ENCODE measurements at places on chromosomes 2 and 18.

GRCh38 chr2:42770288-42771131 lies 6.6 kb upstream of the OXER1 start:
- DNase-seq, result peak; percentile 44

- no peak for DNase-seq
These were observed 368.3 kb downstream of the ZNF521 start for GRCh38 chr18:24983566-24984139.

- DNase-seq, result no peak
These were observed 1.6 kb downstream of the KLHL14 start for GRCh38 chr18:32771169-32771751.

DNA sequence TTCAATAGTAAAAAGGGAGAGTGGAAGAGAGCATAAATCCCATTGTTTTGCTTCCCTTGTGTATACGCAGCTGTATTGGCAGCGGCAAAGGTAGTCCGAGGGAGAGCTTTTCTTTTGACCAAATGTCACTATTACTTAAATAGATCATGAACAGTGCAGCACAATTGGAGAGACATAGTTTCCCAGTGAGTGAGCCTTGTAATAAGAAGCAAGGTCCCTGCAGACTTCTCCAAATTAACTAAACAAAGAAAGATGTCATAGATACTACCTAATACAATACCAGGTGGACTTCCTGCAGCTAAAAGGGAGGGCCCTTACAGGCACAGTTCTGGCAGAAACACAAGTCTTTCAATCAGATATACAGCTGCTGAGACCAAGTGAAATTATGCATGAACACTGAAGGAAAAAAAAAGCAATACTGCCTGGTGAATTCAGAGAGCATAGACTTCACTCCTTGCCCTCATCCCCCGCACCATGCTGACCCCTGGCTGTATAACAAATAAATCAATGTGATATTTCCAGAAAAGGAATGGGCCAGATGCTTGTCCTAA lies 404.7 kb upstream of the CDH2 start:
- no peak for DNase-seq

DNA sequence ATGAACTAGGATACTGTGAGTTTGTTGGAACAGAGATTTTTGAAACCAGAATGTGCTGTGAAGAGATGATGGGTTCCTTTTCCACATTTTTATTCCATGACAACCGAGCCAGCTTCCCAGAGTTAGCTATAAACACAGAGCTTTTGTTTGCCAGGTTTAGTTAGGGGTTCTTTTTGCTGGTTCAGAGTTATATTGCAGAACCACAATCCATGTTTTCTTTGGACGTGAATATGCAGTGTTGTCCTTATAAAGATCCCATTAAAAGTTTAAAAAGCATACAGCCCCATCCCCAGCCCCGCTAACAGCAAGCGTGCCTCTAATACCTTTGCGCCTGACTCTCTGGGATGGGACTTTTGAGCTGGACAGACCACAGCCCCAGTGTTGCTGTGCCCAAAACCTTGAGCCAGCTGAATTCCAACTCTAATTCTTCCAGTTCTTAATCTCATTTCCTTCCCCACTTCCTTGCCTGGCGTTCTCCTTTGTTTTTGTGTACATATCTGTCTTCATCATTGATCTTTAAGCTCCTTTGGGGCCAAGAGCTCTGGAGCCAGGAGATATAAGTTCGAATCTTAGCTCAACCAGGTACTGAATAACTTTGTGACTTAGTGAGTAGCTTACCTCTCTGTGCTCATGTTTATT lies 72.3 kb downstream of the SPATS2L start:
- peak; percentile 57 for DNase-seq

- no peak for DNase-seq
These were observed 95.3 kb downstream of the GFPT1 start for GRCh38 chr2:69291721-69292120.

DNA sequence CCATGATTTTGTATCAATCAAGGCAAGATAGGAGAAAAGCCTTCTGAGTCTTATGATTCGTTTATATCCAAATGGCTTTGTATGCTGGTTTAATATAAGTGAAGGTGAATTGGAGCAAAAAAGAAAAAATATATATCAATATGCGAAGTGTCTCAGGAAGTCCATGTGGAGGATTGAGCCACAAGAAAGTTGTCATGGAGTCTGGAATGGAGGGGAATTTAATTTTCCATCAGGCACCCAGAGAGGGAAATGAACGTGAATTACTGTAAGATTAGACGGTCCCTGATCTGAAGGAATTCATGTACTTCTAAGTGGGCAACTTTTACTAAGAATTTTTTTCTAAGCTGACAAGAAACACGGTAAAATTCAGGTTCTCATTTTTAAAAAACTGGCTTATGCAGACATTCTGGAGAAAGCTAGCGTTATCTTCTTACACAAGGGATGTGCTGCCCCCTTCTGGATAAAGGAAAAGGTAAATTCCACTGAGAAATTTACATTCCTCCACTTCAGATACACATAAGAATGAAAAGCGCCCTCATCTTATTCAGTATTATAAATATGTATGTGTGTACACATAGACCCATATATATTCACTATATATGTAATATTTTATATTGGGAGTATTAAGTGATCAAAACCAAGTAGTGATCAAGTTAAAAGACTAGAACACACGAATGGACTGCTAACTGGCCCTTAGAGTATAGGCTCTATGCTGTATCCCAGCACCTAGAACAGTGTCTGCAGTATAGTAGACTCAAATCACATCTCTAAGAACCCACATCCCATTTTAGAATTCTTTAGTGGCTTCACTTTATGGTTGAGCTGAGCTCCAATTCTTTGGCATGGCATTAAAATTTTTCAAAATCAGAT lies 289.0 kb upstream of the TFPI start:
- DNase-seq, result peak; percentile 69

DNA sequence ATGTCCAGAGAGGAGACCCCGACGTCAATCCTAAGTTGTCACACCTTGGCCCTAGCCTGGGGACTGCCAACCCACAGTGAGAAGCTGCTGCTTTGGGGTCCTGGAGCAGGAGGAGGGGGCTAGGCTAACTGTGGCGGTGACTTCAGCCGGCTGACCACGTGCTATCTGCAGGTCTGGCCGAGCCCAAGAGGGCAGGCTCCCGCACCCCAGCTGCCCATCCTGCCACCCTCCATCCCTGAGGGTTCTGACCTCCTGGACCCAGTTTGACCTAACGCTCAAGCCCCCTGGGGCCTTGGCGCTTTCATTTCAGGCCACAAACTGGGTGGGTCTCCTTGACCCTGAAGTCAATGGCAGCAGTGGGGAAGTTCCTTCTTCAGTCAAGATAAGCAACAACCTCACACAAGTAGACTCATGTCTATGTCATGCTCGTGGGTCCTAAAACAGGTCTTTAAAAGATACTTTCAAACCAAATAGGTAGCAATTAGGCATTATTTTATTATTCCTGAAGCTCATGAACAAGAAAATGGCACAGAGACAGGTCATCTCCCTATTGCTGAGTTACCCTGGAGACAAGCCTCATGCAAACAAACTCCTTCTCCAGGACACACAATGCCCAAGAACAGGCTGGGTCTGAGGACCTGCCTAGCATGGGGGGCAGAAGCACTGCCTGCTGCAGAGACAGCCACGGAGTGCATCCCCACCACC lies 2.3 kb downstream of the HES6 start:
- DNase-seq, result no peak

GRCh38 chr2:224570328-224570993 lies 14.7 kb downstream of the CUL3 start:
- no peak for DNase-seq

DNA sequence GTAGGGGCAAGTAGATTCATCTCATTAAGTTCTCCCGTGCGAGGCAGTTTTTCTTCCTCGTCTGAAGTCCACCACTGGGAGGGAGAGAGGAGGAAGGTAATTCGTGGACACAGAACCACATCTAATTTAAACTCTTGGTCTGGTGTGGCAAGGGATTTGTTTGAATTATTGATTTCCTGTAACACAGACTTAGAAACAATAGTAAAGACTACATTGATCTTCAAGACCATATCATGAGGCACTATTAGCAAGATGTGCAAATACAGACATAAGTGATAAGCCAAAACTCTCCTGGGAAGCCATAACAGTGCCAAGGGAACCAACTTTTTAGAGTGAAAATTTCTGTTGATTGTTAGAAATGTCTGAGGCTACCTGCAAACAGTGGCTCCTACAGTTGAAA lies 158.6 kb downstream of the ALPK2 start:
- no peak for DNase-seq

- DNase-seq, result peak; percentile 23
These were observed 143.0 kb downstream of the ARL6IP6 start for GRCh38 chr2:152861349-152861942.

DNA sequence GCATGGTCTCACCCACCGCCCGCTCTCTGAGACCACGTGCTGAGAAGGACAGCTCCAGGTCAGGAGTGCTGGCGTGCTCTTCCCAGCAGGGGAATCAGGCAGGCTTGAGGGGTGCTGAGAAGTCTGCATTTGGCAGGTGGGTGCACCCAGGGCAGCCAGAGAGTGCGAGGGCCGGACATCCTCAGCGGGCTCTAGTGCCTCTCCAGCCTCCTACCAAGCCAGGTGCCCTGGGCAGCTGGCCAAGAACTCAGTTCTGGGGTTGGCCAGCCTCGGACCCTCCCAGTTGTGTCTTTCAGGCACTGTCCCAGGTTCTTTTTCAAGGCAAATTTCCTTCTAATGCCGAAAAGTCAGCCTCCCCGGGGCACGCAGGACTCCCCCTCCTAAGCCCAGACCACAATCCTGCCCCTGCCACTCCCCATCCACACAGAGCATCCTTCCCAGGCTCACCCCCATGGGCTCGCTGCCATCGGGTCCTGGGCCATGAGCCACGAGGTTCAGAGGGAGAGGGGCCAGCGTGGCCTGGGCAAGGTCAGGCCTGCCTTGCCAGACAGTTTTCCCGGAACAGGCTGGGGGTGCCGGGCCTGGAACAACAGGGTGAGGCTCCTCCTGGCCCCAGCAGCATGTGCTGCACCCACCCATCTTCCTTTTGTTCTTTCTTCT lies 52.2 kb upstream of the GPC1 start:
- no peak for DNase-seq

DNA sequence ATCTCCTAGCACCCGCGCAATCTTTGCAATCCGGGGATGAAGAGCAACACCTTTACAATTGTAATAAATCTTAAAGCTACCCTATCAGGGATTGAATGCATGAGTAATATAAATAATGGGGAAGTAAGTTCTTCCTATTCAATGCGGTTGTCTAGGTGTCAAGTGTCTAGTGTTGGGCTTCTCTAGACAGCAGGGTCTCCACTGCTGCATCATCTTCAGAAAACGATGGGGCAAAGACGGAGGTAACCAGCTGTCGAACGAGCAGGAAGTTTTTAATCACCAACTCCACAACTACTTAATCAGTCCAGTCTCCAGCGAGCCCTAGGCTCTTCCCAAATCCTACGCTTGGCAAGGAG lies 573 bp downstream of the STAM2 start:
- DNase-seq, result no peak

DNA sequence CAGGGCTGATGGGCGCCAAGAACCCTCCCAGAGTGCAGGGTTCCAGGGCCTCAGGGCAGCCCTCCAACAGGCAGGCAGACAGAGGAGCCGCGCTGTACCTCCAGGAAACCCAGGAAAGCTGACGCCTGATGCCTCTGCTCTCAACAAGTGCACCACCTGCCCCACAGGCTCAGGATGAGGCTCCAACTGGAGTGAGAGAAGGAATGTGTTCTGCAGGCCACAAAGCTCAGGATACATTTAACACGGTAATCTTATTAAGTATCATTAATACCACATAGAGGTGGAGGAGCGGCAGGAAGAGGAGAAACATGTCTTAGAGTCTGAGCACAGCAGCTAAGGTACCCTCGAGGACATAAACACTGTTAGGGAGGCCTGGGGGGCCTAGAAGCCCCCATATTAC lies 155.9 kb upstream of the CAPN13 start:
- no peak for DNase-seq

GRCh38 chr2:120892967-120893667 lies 157.4 kb downstream of the GLI2 start:
- DNase-seq, result no peak

GRCh38 chr2:82781176-82781915 lies 1677.7 kb downstream of the SUCLG1 start:
- DNase-seq, result no peak

GRCh38 chr2:174011796-174012195 lies 46.6 kb upstream of the SP3 start:
- no peak for DNase-seq

GRCh38 chr2:231720987-231721966 lies 13.0 kb downstream of the PTMA start:
- DNase-seq, result no peak

- no peak for DNase-seq
These were observed 28.9 kb downstream of the TOGARAM2 start for GRCh38 chr2:29009711-29010677.

DNA sequence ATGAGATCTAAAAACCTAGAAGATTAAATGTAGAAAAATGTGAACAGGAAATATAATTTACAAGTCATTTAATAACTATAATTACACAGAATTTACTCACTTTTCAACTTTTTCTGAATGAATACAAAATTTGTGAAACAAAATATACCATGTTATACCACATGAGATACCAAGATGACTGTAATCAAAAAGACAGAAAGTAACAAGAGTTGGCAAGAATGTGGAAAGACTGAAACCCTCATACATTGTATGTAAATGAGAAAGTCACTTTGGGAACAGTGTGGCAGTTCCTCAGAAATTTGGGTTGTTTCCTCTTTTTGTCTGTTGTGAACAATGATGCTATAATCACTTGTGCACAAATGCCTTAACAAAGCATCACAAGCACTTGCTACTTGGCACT lies 145.4 kb upstream of the ZNF804A start:
- DNase-seq, result no peak

- peak; percentile 33 for DNase-seq
These were observed 1.6 kb downstream of the MAP4K4 start for GRCh38 chr2:101698844-101699754.

DNA sequence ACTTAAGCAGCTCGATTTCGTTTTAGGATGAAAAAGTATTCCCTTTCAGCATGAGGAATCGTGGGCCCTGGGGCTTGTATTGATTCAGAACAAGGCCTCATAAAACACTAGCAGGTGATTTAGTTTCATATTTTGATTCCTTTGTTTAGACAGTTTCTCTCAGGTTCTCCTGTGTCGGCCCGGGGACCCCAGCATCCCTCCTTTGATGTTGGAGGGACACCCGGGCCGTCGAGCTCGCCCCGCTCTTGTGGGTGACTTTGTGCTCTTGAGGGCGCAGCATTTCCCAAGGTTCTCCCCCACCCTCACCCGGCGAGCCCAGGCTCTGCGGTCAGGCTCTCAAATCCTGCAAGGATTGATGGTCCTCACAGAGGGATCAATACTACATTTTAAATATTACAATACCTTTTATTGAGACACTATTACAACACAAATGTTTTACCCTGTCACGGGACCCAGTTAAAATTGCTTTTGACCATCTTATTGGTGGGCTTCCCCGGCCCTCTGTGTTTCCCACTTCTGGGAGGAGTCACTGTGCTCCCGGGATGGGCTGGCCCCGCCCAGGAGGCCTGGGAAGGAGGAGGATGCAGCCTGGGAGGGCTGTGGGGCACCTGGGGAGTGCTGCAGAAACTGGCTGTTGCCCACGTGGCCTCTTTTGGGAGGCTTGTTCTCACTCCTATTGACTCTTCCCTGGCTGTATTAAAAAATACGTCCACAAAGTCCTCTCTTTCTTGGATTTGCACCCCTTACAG lies 222.6 kb downstream of the INSIG2 start:
- DNase-seq, result no peak

- DNase-seq, result no peak
These were observed 695.1 kb downstream of the PLCL1 start for GRCh38 chr2:198499539-198499938.

GRCh38 chr2:16656784-16657391 lies 8.7 kb downstream of the CYRIA start:
- DNase-seq, result peak; percentile 81

- DNase-seq, result peak; percentile 93
These were observed 184.1 kb upstream of the RAB12 start for GRCh38 chr18:8424917-8425725.

Measured in kidney tubule cell (primary cell).